ENCODE measurements at places on chromosomes 1 and 21. TPM values are rescaled to one million over a fixed set of nuclear protein-coding genes. Genes with fewer than 3 reads are reported as not detected.

Gene SEC16B
- total RNA-seq = 4.8 TPM

Gene OR2G6
- total RNA-seq = 0.06 TPM

Gene NR1I3
- not detected for total RNA-seq

Gene MAP3K21
- total RNA-seq = 21.6 TPM

Gene C1QA
- total RNA-seq = 238 TPM

Gene S100A7
- total RNA-seq = not detected

Gene LCE2C
- not detected for total RNA-seq

- H3K27me3 ChIP-seq = no peaks in the 10 kb centered on the region
- H3K36me3 ChIP-seq = peaks cover 7% of the 10 kb centered on the region
- H3K27ac ChIP-seq = peak overlapping the region; percentile 44
- H3K4me3 ChIP-seq = peak overlapping the region; percentile 98
Measured at GRCh38 chr1:204408074-204408507, 3.5 kb downstream of the PPP1R15B start.

- H3K4me3 ChIP-seq = no peak overlapping the region
- H3K36me3 ChIP-seq = no peaks in the 10 kb centered on the region
Measured at GRCh38 chr1:180611016-180611930, 20.5 kb upstream of the XPR1 start.

- H3K27ac ChIP-seq = no peak overlapping the region
- DNase-seq = no peak
- peaks cover 8% of the 10 kb centered on the region for H3K36me3 ChIP-seq
- no peaks in the 10 kb centered on the region for H3K4me1 ChIP-seq
Measured at GRCh38 chr1:55088413-55088812, 49.1 kb downstream of the PCSK9 start.

DNA sequence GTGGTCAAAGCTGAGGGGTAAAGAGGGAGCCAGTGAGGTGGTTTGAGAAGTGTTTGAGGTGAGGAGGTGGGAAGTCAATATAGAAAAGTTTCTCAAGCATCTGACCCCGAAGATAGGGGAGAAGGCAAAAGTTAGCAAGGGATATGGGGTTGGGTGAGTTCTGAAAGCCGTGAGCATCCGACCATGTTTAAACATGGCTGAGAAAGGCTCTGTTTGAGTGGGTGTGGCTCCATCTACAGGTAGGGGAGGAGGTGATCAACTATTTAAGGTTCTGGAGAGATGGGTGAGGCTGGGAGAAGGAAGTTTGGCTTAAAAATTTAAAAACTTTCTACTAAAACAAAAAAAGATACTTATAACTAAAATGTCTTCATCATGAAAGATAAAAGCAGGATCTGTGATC, 273.8 kb downstream of the KCNJ6 start:
- H3K27ac ChIP-seq = no peak overlapping the region
- DNase-seq = no peak
- H3K4me1 ChIP-seq = no peaks in the 10 kb centered on the region

DNA sequence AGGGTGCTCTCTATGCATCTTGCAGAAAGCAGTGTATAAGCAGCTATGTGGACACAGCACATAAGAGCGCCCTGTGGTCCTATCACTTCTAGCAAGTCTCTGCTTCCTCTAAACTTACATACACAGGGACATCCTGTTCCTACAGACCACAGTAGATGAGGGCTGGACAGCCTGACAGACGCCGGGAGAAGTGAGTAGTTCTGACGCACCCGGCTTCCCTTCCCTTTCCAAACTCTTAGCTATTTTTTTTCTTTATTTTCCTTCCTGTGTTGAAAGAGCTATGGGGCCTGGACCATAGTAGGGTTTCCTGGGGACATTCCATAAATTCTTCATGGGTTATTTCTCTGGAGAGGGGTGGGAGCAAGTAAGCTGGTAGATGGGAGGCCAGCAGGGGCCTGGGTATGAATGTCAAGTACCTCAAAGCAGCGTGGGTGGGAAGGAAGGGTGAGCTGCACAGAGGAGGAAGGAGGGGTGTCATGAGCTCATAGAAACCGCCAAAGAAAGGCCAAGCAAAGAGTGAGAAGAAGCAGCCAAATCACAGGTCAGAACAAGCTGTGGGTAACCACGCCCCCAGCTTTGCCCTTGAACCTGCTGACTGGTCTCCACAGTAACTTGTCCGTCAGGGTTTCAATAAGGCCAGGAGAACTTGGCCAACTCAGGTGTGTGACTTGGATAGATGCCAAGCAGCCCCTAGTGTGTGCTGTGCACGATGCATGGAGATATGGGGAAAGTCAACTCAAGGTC, 36.6 kb downstream of the PLXNA2 start:
- H3K36me3 ChIP-seq = no peaks in the 10 kb centered on the region
- H3K4me3 ChIP-seq = no peak overlapping the region
- H3K4me1 ChIP-seq = peaks cover 3% of the 10 kb centered on the region
- no peak for DNase-seq

- no peak for DNase-seq
- H3K36me3 ChIP-seq = no peaks in the 10 kb centered on the region
- no peaks in the 10 kb centered on the region for H3K4me1 ChIP-seq
- H3K27ac ChIP-seq = no peak overlapping the region
- H3K27me3 ChIP-seq = no peaks in the 10 kb centered on the region
Measured at GRCh38 chr1:117215019-117215418, 4.3 kb upstream of the VTCN1 start.

- DNase-seq = no peak
- no peaks in the 10 kb centered on the region for H3K36me3 ChIP-seq
- no peaks in the 10 kb centered on the region for H3K27me3 ChIP-seq
Measured at GRCh38 chr1:198641501-198641900, 2.7 kb downstream of the PTPRC start.

DNA sequence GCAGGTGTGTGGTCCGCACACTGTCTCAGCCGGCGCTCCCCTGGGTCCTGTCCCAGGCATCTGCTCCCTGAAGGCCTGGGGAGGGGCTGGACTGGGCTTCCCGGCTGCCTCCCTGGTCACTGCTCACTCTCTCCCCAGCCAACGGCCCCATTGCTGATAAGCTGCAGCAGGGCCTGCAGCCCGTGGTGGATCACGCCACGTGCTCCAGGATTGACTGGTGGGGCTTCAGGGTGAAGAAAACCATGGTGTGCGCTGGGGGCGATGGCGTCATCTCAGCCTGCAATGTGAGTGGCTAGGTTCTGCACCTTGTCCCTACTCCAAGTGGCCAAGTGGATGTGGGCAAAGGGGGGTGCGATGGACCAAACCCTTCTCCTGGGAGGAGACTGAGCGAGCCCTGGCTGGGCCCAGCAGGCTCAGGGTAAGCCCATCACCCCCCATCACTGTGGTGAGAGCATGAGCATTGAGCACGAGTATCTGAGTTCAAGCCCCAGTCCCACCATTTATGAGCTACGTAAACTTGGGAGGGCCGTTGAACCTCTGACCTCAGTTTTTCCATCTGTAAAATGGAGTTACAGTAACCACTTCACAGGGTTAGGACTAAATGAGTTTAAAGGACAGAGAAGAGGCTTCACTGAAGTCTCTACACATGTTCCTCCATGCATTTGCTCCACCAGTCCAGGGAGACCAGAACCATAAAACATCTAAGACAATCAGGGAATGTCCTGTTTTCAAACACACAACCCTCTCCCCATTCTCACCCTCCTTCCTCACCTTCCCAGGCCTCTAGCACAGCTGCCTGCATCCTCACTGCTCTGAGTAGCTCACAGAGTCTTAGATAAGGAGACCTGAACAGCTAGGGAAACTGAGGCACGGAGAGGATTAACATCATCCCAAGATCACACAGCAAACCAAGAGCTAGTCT, 6.5 kb downstream of the CTRC start:
- no peaks in the 10 kb centered on the region for H3K36me3 ChIP-seq
- no peak overlapping the region for H3K4me3 ChIP-seq
- H3K4me1 ChIP-seq = no peaks in the 10 kb centered on the region
- H3K27ac ChIP-seq = no peak overlapping the region
- DNase-seq = no peak

GRCh38 chr21:43278359-43278758, 109.6 kb downstream of the CRYAA start:
- H3K27ac ChIP-seq = no peak overlapping the region
- no peaks in the 10 kb centered on the region for H3K36me3 ChIP-seq
- no peaks in the 10 kb centered on the region for H3K27me3 ChIP-seq
- DNase-seq = no peak
- no peaks in the 10 kb centered on the region for H3K4me1 ChIP-seq

GRCh38 chr1:31064718-31065309, 703 bp downstream of the PUM1 start:
- H3K27ac ChIP-seq = peak overlapping the region; percentile 97
- peak overlapping the region; percentile 77 for H3K4me3 ChIP-seq
- H3K4me1 ChIP-seq = peaks cover 7% of the 10 kb centered on the region
- H3K27me3 ChIP-seq = no peaks in the 10 kb centered on the region
- no peak for DNase-seq

- H3K36me3 ChIP-seq = no peaks in the 10 kb centered on the region
- no peak overlapping the region for H3K4me3 ChIP-seq
- H3K4me1 ChIP-seq = no peaks in the 10 kb centered on the region
- no peaks in the 10 kb centered on the region for H3K27me3 ChIP-seq
- no peak overlapping the region for H3K27ac ChIP-seq
- DNase-seq = no peak
Measured at GRCh38 chr1:33456502-33456886, 16.0 kb upstream of the ZSCAN20 start.

DNA sequence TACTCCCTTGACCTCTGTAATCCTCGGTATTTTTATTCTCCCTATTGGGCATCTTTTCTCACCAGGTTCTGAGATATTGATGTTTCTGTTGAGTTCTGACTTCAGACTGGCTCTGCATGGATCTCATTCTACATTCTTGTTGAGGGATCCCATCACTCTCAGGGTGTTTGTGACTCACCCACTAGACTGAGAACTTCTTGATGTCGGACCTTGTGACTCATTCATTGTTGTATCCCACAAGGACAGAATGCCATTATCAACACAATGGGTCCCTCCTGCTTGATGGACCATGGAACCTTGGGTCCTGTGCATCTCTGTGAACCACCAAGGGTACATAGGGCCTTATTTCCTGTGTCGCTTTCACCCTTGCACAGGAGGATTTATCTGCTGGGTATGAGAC, 174.1 kb downstream of the PBX1 start:
- DNase-seq = no peak
- no peaks in the 10 kb centered on the region for H3K27me3 ChIP-seq
- no peaks in the 10 kb centered on the region for H3K4me1 ChIP-seq
- H3K4me3 ChIP-seq = no peak overlapping the region

DNA sequence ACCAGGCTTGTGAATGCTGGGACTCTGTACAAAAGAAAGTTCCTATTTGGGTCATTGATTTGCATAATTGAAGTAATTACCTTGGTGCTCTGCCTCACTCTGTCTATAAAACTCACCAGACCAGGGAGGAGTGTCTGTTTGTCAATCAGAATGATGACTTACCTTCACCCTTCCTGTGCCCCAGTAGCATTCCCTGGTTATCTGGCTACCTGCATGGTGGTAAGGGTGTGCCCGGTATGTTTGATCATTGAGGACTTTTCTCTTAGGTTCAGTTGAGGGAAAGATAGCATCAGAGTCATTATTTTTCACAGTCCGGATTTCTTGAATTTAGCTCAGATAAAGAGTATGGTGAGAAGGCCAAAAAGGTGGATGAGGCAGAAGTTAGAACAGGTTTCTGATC, 190.0 kb downstream of the BRINP2 start:
- no peak overlapping the region for H3K27ac ChIP-seq
- no peak overlapping the region for H3K4me3 ChIP-seq
- H3K27me3 ChIP-seq = no peaks in the 10 kb centered on the region

GRCh38 chr1:11179125-11179524, 10.0 kb upstream of the ANGPTL7 start:
- no peaks in the 10 kb centered on the region for H3K27me3 ChIP-seq
- no peak overlapping the region for H3K4me3 ChIP-seq
- no peak overlapping the region for H3K27ac ChIP-seq
- no peak for DNase-seq
- peaks cover 15% of the 10 kb centered on the region for H3K36me3 ChIP-seq

GRCh38 chr1:182995894-182996293, 27.3 kb upstream of the LAMC1 start:
- no peaks in the 10 kb centered on the region for H3K27me3 ChIP-seq
- no peak overlapping the region for H3K27ac ChIP-seq
- DNase-seq = no peak

GRCh38 chr1:204714194-204714860, 28.8 kb upstream of the LRRN2 start:
- no peak for DNase-seq
- no peaks in the 10 kb centered on the region for H3K36me3 ChIP-seq
- H3K4me1 ChIP-seq = peaks cover 2% of the 10 kb centered on the region
- no peaks in the 10 kb centered on the region for H3K27me3 ChIP-seq
- no peak overlapping the region for H3K4me3 ChIP-seq

- H3K4me1 ChIP-seq = no peaks in the 10 kb centered on the region
- H3K27ac ChIP-seq = no peak overlapping the region
- DNase-seq = no peak
Measured at GRCh38 chr1:69451196-69451595, 116.5 kb upstream of the LRRC7 start.

Measured in kidney (tissue), 22 donors.